ENCODE measurements at places on chromosomes 4 and X.

DNA sequence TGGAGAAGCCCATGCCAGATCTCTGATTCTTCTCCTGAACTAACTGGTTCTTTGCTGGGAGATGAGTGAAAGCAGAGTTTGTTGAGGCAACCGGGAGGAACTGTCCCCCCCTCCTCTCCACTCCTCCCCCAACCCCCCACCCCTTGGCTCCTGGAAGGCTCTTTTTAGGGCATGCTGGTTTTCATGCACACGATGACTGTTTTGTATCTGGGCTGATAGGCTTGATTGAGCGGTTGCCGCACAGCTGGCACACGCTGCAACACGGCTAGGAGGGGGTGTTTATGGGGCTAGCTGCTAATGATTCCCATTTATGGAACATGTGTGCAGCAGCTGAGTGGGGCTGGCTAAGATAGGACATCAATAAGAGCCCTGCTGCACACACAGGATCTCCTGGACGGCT lies 137.2 kb downstream of the SMIM20 start:
- DNase-seq = no peak

DNA sequence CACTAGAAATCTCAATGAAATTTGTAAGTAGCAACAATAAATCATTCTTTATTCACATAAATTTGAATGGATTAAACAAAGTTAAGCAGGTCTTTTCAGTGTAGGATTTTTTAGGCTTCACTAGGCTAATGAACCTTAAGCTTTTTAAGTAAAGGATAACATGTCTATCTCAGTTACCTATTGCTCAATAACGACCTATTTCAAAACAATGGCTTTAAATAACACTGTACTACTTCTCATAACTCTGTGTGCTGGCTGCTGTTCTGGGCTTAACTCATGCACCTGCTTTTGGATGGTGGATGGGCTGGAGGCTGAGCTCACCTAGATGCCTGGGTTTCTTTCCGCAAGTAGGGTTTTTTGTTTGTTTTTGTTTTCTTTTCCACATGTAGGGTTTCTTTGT lies 495.0 kb upstream of the SLIT2 start:
- DNase-seq = no peak

GRCh38 chr4:147768113-147768512 lies 36.2 kb downstream of the ARHGAP10 start:
- no peak for DNase-seq

- no peak for DNase-seq
Measured at GRCh38 chr4:89723096-89723495, 113.9 kb downstream of the SNCA start.

DNA sequence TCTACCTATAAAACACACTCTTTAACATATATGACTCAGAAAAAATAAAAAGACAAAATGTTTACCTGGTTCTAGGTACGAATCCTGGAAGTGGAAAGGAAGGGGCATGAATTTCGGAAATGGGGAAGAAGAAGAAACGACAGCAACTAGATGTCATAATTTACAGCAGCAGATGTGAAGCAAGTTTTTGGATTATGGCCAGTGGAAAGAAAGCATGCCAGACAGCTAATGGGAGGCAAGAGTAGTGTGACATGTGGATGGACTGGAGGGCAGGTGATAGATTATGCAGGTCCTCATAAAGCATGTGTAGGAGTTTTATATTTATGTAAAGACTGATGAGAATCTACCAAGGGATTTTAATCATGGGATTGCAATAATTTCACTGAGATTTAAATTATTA lies 279.0 kb upstream of the TACR3 start:
- DNase-seq = no peak

- no peak for DNase-seq
Measured at GRCh38 chrX:1262369-1262768, 6.2 kb upstream of the CSF2RA start.

DNA sequence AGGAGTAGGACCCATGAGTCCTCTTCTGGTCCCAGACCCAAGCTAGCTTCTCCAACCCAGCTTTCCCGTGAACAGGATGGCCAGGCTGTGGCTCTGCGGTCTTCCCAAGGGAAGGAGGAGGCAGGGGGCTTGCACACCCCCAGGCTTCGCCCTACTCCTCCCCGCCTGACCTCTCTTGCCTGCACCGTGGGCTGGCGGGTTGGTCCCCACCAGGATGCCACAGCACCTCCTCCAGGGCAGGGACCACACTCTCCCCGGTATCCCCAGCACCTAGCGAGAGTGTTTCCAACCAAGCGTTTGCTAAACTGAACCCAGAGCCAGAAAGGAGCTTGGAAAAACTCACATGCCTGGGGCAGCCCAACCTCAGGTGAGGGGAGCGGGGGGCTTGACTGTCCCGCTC lies 9.0 kb upstream of the S100P start:
- no peak for DNase-seq

GRCh38 chrX:152480269-152481212 lies 29.4 kb upstream of the GABRA3 start:
- no peak for DNase-seq

DNA sequence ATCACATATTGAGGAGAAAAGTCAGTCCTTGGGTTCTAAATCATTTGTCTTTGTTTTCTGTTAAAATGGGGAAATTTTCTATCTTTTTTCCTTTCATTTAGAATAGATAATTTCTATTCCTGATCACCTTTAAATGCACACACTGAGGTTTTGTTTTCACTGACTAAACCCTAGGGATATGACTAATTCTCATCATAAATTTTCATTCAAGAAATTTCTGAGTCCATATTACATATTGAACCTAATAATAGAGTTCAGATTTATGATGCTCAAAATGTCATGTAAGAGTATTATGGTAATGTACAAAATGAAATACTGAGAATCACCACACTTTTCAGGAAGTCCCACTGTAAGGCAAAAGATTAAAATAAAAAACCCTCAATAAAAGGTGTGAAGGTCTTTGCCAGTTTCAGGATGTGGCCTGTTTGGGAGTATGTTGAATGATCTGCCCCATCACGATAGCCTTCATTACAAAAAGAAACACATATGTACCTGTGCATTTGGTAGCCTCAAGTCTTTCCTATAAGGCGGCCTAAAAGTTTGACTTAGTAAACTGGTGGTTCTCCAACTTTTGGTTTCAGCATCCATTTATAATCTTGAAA lies 49.4 kb downstream of the LEF1 start:
- DNase-seq = no peak

GRCh38 chr4:144650311-144651005 lies 4.5 kb downstream of the HHIP start:
- no peak for DNase-seq

DNA sequence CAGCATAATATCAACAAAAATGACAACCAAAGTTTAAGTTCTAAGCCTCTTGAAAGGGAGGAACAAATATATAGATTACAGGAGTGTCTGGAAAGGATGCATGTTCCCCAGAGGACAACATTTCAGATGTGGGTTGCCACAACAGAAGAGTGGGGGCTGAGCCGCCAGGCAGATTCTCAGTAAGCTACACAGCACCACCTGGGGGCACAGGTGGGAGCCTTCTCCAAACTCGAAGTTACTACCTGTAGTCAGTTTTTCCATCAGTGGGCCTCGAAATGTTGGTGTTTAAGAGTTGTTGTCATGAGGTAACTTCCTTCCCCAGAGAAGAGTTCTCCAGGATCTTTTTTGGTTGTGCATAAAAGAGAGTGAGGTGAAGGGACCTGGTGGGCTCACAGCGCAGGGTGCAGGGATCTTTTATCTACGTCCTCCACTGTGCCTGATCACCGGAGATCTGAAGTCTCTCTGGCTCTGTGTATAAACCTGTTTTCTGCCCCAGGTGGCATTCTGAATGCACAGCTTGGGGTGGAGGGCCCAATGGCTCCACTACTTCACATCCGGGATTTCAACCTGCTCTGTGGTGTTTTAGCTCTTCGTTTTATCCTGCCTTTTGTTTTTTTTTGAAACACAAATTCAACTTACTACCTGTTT lies 58.4 kb upstream of the STS start:
- DNase-seq = no peak

- DNase-seq = no peak
Measured at GRCh38 chrX:149471397-149471796, 33.7 kb downstream of the IDS start.

DNA sequence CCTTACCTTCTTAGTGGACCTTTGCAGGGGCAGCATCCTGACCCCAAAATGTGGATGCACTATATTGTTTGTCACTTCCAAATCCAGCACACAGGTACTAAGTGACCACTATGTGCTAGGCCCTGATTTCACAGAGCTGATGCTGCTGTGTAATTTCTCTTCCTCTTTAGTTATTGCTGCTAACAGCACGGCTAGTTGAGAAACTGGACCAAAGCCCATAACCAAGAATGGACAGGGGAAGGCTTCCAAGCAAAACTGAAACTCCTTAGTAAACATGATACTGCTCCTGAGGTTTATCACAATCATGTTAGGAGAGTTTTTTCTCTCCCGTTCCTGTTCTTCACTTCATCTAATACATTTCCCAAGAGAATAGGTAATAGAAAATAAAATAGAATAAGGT lies 172.9 kb upstream of the TTC29 start:
- DNase-seq = no peak

- no peak for DNase-seq
Measured at GRCh38 chr4:85086721-85087120, 120.2 kb upstream of the WDFY3 start.

- DNase-seq = no peak
Measured at GRCh38 chrX:140767646-140768045, 58.1 kb downstream of the LINC00632 start.

GRCh38 chrX:79159800-79160199 lies 15.3 kb downstream of the GPR174 start:
- DNase-seq = no peak

DNA sequence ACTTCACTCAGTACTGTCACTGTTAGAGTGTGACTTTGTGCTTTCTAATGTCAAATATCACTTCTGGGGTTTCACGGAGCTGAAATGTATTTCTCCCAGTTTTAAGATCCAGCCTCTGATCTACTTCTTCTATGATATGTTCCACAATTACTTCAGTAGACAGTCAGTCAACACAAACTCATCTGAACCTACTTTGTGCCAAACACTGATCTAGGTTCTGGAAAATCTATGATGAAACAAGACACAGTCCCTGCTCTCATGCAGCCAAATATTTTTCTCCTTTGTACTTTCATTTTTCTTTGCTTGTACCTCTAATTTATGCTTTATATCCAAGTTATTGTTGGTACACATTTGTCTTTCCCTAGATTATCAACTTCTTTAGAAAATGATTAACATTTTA lies 641.3 kb upstream of the FTHL17 start:
- no peak for DNase-seq

- DNase-seq = no peak
Measured at GRCh38 chrX:70535198-70535597, 90.6 kb downstream of the DLG3 start.

DNA sequence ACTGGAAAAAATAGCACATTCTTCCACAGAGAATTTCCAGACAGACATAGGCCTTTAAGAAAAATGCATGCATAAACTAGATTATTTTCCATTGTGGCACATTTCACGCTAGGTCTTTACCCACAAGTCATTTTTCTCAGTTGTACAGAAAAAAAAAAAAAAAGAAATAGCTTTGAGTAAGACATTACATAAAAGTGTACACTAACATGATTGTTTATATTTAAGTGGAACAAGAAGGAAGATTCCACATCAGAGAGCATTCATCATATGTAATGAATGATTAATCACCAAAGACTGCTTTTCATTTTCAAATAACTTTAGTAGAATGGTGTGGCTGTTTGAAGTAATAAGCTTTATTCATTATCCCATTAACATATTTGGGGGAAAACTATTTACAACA lies 1270.2 kb upstream of the AGA start:
- no peak for DNase-seq

GRCh38 chr4:124610211-124610610 lies 102.3 kb downstream of the ANKRD50 start:
- DNase-seq = no peak

DNA sequence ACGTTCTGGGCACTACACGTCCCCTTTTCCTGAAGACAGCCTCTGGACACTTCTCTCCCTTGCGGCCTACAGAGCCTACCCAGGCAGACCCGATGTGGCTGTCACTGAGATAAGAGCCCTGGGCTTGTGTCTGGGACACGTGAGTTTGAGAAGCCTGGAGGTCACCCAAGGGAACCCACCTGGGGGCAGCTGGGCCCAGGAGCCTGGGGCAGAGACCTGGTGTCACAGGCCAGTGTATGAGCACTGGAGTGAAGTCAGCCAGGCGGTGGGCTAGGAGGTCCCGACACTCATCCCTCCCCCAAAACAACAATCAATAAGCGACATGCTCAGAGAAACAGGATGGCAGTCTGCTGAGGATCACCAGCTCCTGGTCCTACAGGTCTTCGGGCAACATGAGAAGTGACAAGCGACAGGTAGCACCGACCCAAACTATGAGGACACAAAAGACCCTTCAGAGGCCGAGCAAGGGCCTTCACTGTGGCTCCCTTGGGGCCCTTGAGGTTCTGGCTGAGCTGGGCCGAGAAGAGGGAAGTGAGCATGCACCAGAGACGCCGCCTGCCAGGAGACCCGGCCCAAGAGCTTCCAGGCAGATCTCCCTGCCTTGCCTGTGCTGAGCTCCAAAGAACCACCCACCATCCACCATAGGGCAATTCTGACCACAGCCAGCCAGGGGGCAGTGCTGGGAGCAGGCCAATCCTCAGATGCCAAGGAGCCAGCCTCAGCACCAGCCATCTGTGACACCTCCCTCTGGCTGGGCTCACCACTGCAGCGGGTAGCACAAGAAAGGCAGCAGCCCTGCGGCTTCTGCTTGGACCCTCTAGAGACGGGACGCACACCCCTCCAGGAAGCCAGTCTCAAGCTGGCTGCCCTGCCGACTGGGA lies 11.0 kb upstream of the DUSP9 start:
- no peak for DNase-seq

- no peak for DNase-seq
Measured at GRCh38 chrX:38403834-38404233, 51.4 kb downstream of the OTC start.

DNA sequence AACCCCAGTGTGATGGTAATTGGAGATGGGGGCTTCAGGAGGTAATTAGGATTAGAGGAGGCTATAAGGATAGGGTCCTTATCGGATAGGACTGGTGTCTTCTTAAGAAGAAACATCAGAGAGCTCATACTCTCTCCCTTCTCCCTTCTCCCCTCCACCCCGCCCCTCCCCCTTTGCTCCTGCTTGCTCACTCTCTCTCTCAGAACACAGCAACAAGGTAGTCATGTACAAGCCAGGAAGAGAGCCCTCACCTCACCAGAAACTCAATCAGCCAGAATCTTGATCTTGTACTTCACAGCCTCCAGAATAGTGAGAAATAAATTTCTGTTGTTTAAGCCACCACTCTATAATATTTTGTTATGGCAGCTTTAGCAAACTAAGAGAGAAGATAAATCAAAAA lies 4.5 kb downstream of the DDX60L start:
- no peak for DNase-seq
